ENCODE measurements at places on chromosomes 13 and 19.

DNA sequence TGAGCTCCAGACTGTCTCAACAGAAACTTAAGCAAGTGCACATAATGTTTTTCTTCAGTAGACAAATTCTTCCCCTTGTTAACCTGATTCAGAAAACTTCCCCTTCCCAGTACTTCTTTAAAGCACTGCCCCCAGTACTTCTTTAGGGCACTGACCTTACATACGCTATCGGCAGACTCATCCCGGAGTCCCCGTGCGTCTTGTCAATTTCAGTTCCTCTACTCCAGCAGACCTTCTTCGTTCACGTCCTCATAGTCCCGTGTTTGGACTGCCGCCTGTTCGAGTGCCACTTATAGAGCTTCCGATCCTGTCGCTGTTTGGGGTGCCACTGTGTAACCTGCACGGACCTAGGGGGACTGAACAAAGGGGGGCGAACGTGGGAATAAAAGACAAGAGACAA lies 29.0 kb downstream of the ZNF627 start:
- no peak for DNase-seq

DNA sequence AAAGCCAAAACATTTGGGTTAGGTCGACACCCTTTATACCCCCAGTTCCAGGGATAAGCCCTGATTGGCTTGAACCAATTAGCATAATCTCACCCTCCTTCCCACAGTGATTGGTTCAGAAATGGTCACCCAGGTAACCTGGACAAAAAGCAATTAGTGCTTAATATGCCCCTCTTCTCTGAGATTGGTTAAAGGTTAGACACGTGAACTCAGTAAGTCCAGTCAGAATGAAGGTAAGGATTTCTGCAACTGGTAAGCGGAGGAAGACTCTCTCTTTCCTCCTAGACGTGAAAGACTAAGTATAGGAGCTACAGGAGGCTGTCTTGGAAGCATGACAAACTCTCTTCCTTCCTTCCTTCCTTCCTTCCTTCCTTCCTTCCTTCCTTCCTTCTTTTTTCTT lies 1.3 kb upstream of the PNMA8C start:
- no peak for DNase-seq

DNA sequence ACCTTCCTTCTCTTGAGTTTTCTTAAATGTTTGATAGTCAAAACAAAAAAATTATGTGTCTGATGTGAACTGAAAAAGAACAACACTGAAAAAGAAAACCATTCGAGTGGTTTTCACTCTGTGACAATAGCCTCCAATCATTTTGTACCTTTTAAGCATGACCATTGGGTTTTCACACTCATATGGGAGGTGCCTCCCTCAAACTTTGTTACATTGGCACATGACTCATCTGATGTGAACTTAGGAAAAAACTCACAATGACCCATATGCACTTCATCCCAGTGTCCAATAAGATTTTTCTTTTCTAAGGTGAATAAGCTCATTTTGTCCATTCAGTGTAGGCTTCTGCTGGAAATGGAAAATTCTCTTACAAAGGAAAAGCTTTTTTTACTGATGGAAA lies 66.6 kb upstream of the XPO4 start:
- no peak for DNase-seq

GRCh38 chr13:59755632-59756290 lies 408.0 kb downstream of the DIAPH3 start:
- DNase-seq: no peak

GRCh38 chr13:22432690-22433089 lies 748.1 kb upstream of the SGCG start:
- no peak for DNase-seq

- no peak for DNase-seq
Observed at GRCh38 chr13:113649212-113649611, 8.8 kb downstream of the ATP4B start.

DNA sequence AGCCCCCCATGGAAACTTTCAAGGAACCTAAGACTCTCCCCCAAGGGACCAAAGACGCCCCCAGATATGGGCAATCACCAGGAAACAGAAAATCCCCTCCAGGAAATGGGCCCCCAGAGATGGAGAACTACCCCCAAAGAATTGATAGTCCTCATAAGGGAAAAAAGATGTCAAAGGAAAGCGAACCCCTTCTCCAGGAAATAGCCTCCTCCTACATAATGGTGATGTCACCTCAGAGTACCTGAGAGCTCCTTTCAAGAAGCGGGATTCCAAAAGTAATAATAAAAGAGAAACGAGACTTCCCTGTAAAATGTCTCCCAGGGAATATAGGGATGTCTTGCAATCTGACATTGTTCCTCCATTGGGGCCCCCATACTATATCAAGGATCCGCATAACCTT lies 1.1 kb downstream of the CDKN2D start:
- no peak for DNase-seq

DNA sequence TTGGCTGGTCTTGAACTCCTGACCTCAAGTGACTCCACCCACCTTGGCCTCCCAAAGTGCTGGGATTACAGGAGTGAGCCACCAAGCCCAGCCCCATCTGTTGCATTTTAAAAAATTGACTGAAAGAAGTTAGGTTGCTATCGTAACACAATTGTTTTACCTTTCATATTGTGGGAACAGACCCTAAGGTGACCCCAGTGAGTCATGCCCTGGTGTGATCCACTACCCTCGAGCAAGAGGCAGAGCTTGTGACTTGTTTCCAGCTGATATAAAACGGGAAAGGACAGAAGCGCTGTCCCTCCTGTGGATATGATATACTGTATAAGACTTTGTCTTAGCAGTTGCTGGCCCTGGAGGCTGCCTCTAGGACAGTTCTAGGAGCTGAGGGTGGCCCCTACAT lies 308.6 kb downstream of the HS6ST3 start:
- no peak for DNase-seq

DNA sequence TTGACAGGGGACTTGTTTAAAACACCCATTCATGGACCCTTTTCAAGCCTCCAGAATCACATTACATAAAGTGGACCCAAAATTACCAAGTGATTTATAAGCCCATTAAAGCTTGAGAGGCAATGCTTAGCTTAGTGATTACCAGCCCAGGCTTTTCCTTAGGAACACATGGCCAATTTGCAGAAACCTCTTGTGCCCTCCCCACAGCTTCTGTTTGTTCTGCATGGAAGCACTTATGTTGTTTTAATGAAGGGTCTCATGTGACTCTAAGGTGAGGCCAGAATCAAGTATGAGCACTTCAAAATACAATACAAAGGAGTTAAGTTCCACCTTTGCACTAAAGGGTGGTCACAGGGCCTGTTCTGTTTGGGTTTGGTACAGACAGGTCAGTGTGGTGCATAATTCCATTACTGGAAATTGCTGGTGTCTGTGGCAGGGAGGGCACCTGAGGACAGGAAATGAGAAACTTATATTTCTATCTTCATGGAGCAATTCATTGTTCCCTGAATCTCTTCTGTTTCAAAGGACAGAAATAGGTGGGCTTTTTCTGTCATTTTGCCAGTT lies 15.3 kb downstream of the ZNF486 start:
- DNase-seq: no peak

- no peak for DNase-seq
Observed at GRCh38 chr13:67827992-67828391, 597.9 kb upstream of the PCDH9 start.

GRCh38 chr19:58045411-58046050 lies 11.7 kb downstream of the ZSCAN1 start:
- no peak for DNase-seq

DNA sequence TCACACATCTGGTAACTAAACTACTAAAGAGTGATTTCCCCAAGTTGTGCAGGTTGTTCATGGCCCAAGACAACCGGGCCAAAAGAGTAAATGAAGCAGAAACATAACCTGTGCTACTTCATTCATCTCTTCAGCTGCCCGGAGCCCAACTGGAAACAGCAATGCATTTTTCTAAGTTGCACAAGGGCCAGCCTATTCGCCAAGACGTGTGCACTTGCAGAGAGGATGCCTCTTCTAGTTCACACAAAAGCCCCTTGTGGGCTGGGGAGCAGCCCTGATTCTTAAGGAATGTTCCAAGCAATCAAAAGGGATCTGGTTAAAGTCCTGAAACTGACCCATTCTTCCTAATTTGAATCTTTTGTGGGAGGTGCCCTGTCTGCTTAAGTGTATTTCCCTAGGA lies 275.8 kb downstream of the SHISA2 start:
- DNase-seq: no peak

GRCh38 chr13:78601874-78602560 lies 1.3 kb downstream of the POU4F1 start:
- DNase-seq: no peak

GRCh38 chr13:39784347-39784746 lies 128.9 kb downstream of the COG6 start:
- DNase-seq: no peak

DNA sequence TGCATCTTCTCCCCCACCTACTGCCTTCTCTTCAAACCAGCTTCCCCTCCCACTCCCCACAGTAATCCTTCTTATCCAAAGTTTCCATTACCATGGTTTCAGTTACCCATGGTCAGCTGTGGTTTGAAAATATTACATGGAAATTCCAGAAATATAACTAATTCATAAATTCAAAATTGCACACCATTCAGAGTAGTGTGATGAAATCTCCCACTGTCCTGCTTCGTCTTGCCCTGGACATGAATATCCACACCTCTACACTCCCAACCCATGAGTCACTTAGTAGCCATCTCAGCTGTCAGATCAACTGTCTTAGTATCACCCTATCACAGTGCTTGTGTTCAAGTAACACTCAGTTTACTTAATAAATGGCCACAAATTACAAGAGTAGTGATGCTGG lies 3.8 kb upstream of the KCTD12 start:
- DNase-seq: no peak

GRCh38 chr13:110233951-110234280 lies 73.0 kb downstream of the COL4A1 start:
- DNase-seq: no peak

DNA sequence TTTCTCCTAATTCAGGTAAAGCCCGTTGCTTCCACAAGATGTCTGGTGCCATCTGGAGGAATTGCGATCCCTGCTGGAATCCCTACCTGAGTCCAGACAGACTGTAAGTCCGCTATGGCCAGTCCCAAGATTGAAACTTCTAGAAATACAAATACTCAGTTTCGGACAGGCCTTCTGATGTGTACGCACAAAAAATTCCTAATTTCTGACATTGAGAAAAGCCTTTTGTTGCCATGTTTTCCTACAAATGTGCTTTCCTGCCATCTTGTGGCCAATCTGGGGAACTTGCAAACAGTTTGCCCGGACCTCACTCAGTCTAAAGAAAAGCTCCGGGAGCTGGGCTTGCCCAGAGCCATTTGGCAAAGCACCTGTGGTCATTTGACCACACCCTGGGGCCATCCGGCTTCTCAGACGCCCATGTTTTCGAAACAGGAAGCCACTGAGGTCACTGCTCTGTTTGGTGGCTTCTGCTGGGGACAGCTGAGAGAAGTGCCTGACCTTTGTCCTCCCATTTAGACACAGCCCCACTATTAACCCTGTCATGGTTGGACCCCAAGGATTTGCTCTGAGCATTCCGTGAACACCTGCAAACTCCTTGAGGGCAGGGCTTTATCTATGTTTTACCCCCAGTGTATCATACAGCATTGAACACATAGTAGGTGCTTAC lies 79.4 kb downstream of the SLC15A1 start:
- no peak for DNase-seq

- DNase-seq: no peak
Observed at GRCh38 chr13:100438059-100438788, 150.4 kb downstream of the GGACT start.

- DNase-seq: no peak
Observed at GRCh38 chr13:26589754-26590153, 32.3 kb downstream of the WASF3 start.

DNA sequence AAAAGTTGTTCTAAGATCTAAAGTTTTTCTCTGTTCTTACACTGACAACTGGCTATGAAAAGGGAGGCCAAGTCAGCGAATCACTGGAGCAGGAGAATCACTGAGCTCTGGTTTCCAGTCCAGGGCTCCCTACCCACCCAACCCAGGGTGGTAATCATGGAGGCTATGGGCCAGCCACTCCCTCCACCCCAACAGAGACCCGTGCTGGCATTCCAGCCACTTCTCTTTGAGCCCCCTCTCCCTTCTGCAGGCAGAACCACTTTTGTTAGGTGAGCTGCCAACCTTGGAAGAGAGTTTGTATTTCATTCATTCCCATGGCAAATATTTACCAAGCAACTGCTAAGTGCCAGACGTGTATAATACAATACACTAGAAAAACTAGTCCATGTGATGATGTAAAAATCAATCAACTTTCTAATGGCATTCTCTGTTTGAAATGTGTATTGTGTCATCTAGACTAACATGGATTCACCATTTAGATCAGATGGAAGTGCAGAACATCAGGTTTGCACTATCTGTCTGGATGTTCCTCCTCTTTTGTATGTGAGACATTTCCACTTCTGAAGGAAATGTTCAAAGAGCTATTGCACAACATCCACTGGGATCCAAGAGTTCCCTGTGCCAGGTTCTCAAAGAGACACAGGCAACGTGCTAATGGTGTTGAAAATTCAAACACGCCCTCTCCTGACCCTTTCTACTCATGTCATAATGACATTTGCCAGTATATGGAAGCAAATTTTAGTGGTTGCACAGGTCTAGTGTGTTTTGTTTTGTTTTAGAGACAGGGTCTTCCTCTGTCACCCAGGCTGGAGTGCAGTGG lies 5.3 kb downstream of the MLNR start:
- no peak for DNase-seq

DNA sequence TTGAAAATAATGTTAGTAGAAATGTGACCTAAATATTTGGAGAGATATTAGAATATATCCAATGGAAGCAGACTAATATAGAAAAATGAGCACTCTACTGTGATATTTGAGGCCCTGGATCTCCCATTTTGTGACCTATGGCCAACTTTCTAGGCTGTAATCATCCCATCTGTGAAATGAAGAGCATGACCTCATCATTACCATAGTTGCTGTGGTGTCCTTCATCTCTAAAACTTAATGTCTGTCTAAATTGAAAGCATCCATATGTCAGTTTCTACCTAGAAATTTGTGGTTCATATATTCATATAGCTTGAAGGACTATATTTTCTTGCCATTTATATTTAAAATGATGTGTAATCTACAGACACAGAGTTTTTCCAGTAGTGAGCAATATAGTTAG lies 41.6 kb downstream of the PAN3 start:
- no peak for DNase-seq

- DNase-seq: no peak
Observed at GRCh38 chr13:24076109-24076508, 84.4 kb upstream of the SPATA13 start.

- no peak for DNase-seq
Observed at GRCh38 chr13:111303559-111303958, 16.9 kb upstream of the TEX29 start.

DNA sequence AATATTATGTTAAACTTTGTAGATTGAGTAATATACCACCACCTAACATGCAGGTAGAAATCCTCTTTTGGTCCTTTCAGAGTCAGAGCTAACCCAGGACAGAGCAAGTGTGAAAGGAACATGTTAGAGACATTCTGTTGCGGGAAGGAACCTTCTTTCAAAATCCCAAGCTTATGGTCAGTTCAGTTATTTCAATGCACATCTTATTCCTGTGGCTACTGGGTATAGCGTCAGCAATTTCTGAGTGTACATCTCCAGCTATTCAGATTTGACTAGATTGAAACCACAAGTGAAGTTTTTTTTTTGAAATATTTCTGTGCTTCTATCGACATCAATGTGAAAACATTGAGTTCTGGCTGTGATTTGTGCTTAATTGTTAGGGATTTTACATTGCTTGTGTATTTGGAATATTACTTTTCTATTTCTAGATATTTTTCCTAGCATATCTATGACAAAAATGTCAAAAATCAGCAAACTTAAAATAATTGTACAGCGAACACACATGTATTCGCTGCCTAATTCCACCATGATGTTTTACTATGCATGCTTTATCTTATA lies 165.3 kb downstream of the LMO7 start:
- DNase-seq: no peak
